ENCODE measurements at places on chromosomes 5 and 9. TPM values are rescaled to one million over a fixed set of nuclear protein-coding genes. Genes with fewer than 3 reads are reported as not detected.

- DNase-seq = no peak
These were observed 520.1 kb upstream of the SMC2 start for GRCh38 chr9:103574056-103574455.

DNA sequence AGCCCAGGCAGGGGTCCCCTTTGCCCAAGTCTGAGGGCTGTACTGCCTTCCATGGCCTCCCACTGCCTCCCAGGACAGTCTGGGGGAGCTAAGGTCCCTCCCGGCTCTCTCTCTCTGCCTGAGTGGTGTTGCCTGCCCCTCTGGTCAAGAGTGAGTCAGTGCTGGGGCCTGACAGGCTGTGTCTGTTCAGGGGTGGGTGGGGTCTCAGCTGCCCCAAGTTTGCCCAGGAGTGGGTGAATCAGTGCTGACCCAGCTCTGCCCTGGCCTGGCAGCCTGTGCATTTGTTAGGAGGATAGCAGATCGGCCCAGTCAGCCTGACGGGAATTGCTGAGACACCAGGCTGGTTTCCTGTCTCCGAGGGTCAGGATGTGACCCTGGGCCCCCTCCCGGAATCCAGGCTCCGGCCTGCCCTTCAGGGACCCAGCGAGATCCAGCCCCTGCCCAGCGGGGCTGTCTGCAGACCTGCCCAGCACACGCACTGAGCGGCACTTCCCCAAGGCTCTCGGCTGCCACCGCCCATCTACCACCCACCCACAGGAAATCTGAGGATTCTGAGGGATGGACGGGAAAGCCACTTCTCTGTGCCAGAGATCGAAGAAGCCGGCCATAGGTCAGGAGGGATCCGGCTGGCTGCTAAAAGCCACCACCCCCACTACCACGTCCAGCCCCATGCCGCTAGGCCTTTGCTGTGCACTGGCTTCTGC, 15.9 kb downstream of the ENG start:
- no peak for DNase-seq

- peak; percentile 51 for DNase-seq
These were observed 17.6 kb upstream of the MATR3 start for GRCh38 chr5:139275956-139276355.

GRCh38 chr5:157197086-157197485, 16.4 kb downstream of the ITK start:
- DNase-seq = no peak

DNA sequence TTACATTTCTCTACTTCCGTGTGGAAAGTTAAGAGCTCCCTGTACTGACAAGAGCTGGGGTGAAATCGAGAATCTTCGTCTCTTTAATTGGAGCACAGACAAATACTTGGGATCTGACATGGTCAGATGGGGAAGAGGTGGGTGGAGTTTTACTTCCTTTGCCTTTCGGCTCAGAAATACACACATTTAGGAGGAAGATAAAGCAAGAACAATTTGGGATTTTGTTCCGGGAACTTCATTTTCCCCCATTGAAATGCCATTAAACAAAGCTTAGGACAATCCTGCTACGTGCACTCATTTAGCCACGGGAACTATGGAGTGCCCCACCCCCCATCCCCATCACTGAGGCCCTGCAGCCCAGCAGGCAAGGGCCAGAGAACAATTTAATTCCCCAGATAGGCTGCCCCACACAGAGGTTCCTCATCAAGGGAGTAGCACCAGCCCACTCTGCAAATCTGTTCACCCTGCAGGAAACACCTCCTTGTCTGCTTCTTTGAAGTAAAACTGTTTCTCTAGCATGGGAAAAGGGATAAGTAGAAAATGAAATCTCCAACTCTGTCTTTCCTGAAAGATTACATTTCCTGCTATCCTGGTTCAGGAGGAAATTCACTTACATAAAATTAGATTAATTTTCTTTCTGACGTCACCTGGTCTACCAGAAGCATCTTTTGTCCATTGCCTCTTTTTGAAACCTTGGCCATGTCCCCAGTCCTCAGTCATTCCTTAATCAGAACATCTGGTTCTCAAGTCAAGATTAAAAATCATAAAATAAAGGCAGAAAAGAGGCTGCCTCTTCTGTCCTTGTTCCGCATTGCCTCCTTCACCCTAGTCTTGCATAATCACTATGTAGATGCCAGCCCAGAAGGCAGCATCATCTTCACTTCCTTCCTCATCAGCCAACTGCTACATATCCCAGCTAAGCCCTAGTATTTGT, 206.4 kb downstream of the ENC1 start:
- no peak for DNase-seq

DNA sequence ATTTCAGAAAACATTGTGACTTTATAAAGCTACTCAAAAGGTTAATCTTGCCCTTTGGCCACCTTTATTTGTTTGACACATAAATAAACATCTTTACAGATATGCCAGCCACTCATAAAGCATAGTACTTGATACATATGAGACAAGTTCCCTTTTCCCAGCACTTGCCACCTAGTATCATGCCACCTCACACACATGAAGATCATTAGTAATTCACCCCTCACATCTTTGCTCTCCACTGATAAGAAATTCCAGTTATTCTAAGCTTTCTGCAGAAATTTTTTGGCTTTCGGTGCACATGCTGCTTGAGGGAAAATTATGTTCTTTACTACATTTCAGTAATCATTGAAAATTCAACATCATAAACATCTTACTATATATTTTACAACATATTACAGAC, 59.1 kb downstream of the DEPDC1B start:
- DNase-seq = no peak

GRCh38 chr9:91060520-91061343, 259.1 kb downstream of the SYK start:
- DNase-seq = peak; percentile 40

GRCh38 chr9:20872340-20872977, 159.0 kb downstream of the HACD4 start:
- no peak for DNase-seq

DNA sequence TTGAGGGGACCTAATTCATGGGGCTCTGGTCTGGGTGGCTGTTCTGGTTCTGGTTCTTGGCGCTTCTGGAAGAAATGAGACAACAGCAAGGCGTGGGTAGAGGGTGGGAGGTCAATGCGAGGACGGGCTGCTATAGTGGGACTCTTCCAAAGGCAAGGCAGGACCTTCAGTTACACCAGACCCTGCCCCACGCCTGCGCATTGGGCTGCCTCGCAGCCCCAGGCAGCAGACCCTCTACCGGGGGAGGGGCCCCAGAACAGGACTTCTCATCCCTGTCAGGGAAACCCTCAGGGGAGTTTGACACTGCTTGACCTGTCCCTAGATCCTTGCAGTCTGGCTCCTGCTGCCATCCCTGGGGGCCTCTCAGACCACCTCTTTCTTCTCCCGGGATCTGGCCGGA, 18.5 kb downstream of the CCDC69 start:
- DNase-seq = no peak

GRCh38 chr5:139131062-139131461, 67.1 kb downstream of the SIL1 start:
- DNase-seq = no peak

GRCh38 chr5:15691521-15691920, 191.5 kb downstream of the FBXL7 start:
- no peak for DNase-seq

DNA sequence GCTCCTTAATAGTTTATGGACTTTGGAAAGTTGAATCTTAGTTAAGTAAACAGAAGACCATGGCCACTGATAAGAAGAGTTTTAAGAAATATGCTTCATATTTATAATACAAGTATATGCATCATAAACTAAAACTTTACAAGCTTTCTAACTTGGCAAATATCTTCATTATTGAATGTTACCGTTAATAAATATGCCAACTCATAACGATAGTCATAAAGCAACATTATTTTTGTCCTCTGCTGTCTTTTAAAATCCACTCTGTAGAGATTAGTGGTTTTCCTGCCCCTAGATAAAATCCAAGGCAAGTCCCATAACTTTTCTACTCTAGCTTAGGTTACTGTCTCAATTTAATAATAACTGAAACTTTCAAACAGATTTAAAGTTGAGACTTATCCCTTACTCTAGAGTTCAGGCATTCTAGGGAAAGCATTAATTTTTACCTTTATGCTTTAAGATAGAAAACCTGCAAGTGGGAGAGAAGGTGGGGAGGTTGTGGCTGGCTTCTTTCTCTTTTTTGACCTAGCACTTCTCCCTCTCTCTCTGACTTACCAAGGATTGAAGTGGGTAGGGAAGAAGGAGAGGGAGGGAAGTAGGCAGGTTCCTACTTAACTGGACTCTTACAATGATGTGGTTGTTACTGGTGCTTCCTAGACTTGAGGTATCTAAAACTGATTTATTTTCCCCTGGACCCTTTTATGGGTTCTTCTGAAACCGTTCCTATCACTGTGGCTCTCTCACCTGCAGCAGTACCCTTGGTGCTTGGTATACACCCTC, 29.6 kb downstream of the RNF145 start:
- no peak for DNase-seq

DNA sequence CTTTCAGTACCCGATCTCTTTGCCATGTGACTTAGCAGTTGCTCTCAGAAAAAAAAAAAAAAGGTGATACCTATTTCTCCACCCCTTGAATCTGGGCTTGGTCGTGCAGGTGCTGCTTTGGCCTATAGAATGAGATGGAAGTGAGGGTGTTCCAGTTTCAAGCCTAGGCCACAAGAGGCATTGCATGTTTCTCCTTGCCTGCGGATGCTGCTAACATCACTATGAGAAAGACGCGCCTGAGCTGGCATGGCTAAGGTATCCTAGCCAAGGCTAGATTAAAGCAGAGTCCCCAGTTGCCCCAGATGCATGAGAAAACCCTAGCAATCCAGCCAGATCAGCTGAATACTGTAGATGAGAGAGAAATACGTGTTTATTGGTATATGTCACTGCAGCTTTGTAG, 14.7 kb upstream of the CSF1R start:
- DNase-seq = no peak

DNA sequence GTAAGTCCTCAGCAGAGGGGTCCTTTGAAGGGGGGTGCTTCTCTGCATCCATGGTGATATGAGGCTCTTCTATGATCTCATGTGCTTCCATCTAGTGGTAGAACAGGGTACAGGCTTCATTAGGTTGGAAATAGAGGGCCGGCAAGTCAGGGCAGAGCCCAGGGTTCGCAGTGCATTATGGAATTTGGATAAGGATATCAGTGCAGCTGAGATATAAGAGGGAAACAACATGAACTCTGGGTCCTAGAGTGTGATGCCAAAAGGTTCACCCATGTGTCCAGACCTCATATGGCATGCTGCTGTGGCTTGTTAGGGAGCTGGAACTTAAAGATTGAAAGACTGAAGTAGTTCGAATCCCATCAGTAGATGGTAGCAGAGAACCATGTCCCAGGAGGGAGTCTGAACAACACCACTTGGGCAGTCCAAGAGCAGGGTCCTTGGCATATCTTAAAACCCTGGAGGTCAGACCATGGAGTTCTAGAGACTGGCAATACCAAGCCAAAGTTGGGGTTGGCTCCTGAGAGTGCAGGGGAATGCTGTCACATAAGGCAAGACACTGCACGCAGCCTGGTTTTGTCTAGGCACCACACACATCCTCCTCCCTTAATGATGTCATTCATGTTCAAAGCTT, 2.3 kb downstream of the FAM221B start:
- peak; percentile 54 for DNase-seq

GRCh38 chr5:167593329-167594060, 698.0 kb upstream of the WWC1 start:
- no peak for DNase-seq

DNA sequence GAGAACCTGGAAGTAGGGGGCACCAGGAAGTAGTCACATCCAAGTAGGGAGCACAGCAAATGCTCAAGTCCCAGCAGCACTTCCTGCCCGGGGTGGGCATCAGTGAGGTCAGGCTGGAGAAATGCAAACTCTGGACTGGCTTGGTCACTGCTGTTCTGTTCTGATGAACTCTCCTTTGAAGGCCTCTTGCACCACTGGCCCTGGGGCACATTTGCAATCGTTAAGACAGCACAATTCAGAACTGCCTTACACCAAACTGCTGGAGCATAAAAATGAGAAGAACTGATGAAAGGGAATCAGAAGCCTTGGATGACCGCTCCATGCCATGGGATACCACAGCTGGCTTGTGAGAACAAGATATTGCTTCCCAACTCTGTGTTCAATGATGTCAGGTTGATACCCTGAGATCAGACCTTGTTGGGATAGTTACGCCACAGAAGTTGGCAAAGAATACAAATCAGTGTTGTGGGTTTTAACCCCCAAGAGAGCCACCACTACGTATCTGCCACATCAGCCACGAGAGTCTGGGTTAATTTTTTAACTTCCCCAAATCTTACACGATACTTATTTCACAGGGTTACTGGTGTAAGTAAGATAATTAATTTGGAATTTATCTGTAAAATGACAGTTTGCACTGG, 42.3 kb upstream of the ZSWIM6 start:
- DNase-seq = no peak

GRCh38 chr5:7192016-7192415, 203.9 kb upstream of the ADCY2 start:
- no peak for DNase-seq

DNA sequence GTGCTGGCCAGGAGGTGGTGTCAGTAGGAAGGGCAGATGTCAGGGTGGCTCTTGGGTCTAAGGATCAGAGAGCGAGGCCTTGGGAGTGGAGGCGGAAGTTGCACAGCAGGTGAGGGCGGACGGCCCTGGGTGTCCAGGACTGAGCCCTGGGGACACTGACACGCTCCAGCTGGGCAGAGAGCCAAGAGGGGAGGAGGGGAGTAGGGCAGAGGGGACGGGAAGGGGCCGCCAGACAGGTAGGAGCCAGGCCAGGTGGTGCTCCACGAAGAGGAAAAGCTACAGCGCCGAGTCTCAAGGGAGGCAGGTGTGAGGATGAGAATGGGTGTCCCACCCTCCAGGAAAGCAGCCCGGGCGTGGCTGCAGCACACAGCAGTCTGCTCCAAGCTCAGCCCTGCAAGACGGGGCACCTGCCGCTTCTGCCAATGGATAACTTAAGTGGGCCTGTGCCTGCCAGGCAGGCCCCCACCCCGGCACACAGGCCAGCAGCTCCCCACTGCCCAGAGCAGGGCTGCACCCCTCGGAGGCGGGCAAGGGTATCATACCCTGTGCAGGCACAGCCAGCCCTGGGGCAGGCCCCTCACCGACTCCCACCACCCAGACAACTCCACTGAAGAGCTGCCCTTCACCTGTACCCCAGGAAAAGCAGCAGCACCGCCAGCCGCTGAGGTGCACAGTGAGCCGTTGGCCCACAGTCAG, 4.9 kb downstream of the TPRN start:
- DNase-seq = peak; percentile 34

DNA sequence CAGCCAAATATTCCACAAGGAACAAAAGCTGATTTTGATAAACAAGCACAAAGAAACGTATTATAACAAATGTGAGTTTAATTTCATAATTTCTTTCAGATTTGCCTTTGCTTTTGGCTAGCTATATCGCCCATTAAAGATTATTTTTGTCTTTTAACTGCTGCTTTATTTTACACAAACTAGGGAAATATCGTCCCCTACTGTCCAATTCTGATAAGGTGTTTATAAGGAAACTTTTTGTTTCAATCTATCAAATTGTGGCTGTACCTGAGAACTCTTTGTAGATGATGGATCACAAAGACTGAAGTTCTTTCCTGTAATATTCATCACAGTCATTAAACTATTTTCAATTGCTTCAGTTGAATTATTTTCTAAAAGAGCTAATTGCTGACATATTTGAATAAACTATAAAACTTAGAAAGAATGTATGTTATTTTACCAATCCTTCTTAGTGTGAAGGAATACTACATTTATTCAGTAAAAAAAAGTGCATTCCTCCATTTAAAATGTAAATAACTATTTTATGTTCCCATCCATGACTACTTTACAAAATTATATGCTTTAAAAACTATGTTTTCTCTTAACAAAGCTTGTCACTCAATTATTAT, 431.3 kb upstream of the ITGA1 start:
- no peak for DNase-seq

The PCDHA1 gene
- 0.06 TPM for total RNA-seq

The MYOZ3 gene
- 2.2 TPM for total RNA-seq

The PDZD2 gene
- total RNA-seq = 2.7 TPM

The OTP gene
- total RNA-seq = not detected

Measured in mucosa of gallbladder (tissue), 1 donor.